ENCODE measurements at places on chromosomes 1 and 21.

GRCh38 chr1:145701306-145701862 lies 5.8 kb downstream of the PDZK1 start:
- DNase-seq, result no peak

DNA sequence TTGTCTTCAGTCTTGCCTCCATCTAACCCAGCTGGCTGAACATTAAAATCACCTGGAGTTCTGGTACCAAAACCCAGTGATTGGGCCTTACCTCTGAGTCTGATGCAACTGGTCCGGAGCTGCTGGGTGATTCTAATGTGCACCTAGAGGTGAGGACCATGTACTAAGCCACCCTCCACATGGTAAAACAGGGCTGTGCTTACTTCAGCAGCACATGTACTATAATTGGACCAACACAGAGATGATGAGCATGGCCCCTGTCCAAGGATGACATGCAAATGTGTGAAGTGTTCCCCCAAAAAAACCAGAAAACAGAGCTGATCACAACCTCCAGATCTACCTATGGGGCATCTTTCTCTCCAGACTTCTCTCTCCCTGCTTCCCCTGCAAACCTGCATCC lies 37.0 kb downstream of the ELK4 start:
- peak; percentile 45 for DNase-seq

DNA sequence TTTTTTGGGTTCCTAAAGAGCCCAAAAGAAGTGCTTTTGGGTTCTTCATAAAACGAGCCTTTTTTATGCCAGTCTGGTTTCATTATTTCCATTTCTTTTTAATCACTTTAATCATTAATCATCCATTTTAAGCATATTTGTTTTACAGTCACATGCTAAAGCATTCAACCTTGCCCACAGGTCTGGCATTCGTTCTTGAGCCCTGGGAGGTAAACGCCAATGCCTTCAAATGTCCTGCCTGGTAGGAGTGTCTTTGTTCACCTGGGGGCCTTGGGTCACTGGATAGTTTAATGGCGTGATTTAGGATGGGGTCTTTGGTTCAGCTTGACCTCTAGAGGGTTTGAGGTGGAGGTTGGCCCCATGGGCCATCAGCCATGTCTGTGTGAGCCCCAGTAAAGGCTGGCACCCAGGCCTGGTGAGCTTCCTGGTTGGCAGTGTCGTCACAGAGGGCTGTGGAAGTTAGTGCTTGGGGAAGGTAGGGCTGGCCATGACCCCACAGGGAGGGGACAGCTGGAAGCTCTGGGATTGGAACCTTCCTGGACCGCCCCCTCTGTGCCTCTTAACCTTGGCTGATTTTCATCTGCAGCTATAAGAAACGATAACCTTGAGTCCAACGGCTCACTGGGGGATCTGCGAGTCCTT lies 20.2 kb downstream of the C1orf174 start:
- no peak for DNase-seq

DNA sequence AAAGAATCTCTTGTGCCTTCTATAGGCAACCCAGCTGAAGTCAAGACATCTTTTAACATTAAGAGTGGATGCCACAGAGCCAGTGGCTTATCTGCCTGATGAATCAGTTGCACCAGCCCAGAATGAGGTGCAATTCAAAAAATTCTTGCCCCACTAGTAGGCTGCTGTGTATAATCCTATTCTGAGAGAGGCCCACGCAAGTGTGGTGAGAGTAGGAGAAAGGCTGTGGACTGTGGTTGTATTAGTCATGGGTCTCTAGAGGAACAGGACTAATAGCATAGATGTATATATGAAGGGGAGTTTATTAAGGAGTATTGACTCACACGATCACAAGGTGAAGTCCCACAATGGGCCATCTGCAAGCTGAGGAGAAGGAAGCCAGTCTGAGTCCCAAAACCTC lies 216.4 kb downstream of the LTN1 start:
- no peak for DNase-seq

DNA sequence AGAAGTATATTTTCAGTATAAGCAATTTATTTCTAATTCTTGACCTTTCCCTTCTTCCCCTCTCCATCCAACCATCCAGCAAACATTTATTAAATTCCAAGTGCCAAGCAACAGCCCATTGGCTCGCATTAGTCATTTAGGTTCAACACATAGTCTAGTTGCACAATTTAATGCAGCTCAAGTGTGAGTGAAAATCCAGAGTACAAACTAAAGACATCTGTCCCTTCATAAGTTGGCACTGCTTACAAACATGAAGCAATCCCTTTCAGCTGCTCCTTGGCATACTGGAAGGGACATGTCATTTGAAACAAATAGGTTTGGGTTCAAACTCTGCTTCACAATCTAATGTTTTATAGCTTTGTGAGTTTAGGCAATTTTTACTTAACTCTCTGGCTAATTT lies 10.7 kb downstream of the CASQ2 start:
- DNase-seq, result no peak

DNA sequence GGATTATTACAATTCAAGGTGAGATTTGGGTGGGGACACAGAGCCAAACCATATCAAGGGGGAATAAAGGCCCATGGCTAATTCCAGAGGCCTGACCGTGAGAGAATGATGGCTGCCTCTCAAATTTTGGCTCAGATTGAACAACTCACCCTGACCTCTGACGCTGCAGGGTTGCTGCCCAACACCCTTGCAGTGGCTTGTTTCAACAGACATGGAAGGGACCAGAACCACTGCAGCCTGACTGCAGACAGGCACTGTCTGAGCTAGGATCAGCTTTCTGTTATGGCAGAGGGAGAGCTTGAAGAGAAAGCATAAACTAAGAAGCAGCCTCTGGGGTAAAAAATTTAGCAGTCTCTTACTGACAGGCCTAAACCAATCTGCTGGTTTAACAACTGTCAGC lies 90.2 kb upstream of the GADD45A start:
- DNase-seq, result no peak

GRCh38 chr1:181541947-181542346 lies 58.6 kb downstream of the CACNA1E start:
- no peak for DNase-seq

GRCh38 chr1:66725885-66726665 lies 26.2 kb upstream of the DYNLT5 start:
- peak; percentile 59 for DNase-seq

- no peak for DNase-seq
Observed at GRCh38 chr1:938711-939489, 15.2 kb downstream of the SAMD11 start.

DNA sequence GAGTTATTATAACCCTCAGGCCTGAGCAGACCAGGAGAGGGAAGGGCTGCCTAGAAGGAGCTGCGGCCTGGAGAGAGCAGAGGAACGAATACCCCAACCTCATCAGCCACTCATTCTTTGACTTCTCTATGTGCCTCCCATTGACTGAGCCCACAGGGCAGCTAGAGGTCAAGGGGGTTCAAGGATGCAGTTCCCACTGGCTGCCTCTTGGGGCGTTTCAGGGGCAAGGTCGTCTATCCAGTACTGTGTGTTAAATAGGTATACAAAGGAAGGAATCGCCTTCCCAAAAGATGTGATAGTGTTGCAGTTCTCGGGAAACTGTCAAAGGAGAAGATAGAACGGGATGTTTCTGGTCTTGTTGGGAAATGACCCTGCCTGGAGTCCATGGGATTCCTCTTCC lies 250.6 kb downstream of the PRDM2 start:
- DNase-seq, result no peak

- no peak for DNase-seq
Observed at GRCh38 chr21:37529649-37530048, 163.1 kb downstream of the DYRK1A start.

DNA sequence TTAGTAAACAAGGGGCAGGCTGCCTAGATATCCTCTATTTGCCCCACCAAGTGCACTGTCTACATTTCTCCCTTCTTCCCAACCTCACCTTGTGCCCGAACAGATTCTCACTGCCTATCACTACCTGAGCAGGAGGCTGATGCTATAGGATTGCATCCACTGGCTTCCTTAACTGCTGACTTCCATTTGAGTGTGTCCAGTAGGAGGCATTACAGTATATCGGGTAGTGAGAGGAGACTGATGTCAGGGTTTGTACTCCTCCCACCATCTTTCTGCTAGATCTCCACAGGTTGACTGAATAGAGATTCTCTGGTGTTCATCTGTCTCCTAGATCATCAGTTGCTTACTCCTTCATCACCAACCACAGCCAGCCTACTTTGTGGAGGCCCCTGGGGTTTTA lies 796.3 kb downstream of the LRRIQ3 start:
- DNase-seq, result no peak

DNA sequence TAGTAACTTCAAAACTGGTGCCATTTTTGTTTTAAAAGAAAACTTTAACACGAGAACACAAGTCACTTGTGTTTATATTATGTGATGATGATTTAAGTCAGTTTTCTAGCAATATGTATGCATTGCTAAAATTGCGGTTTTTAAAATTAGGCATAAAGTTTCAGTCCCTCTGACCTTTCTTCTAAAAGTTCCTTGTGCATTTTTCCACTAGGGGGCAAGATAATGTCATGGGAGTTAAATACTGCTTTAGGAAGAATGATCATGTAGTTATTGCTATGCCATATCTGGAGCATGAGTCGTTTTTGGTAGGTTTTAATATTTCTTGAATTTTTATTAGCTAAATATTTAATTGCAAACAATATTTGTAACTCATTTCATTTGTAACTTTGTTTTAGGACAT lies 10.7 kb downstream of the CDC7 start:
- no peak for DNase-seq

- DNase-seq, result no peak
Observed at GRCh38 chr1:221759436-221759835, 17.5 kb upstream of the DUSP10 start.

DNA sequence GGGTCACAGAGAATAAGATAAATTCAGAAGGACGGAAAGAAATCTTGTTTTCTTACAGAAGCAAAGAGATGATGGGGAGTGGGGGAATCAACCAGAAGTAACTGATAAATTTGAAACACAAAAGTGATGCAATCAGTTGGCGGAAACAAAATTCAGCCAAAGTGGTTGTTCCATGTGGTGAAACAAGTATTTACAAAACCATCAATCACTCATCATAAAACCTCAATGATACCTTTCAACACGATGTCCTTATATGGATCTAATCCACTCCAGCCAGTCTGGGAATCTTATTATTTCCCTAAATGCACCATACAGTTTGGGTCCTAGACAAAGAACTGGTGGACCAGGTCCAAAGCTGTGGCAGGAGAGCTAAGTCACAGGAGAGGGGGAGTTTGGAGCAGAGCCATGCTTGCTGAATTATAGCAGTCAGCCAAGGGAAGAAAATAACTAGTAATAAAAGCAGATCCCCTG lies 303.8 kb upstream of the LRRC7 start:
- no peak for DNase-seq

DNA sequence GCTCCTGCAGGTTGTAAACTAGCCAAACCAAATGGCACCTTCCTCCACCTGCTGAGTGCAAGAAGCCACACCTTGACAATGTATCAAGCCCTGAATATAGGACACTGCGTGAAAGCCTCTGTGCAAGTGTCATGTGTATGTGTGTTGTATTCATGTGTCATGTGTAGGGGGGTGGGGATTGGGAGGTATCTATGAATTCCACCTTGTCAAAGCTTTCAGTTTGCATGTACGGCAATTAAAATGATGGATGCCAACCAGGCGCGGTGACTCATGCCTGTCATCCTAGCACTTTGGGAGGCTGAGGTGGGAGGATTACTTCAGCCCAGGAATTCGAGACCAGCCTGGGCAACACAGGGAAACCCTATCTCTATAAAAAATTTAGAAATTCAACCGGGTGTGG lies 19.8 kb downstream of the CD34 start:
- DNase-seq, result no peak

DNA sequence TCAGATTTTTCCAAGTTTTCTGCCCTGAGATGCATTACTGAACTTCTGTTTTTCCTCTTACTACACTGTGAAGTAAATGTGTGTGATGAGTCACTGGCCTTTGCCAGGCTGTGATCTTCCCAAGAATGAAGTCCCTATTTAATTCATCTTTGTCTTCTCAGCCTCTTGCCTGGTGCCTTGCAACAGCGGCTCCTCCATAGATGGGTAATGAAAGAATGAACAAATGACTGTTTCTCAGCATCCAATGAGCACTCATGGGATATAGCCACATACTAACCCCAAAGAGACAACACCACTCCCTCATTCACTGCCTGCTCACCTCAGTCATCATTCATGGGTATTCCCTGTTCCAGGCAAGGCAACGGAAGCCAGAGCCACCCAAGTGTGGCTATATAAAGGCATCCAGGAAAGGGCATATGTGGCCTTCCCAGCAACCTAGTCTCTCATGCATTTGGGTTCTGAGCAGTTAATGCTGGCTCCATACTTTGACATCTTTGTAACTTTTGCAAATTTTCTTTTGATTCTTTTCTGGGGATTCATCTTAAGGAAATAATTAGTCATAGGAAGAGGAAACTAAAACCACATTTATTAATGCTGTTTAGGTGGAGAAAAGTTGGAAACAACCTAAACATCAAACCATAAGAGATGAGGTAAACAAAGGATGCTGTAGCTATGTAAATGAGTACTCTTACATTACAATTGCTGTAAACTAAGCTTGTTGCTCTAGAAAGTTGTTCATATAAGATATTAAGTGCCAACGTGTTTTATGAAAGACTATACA lies 71.9 kb downstream of the HIVEP3 start:
- no peak for DNase-seq

- no peak for DNase-seq
Observed at GRCh38 chr1:172473302-172473701, 29.4 kb upstream of the PIGC start.

DNA sequence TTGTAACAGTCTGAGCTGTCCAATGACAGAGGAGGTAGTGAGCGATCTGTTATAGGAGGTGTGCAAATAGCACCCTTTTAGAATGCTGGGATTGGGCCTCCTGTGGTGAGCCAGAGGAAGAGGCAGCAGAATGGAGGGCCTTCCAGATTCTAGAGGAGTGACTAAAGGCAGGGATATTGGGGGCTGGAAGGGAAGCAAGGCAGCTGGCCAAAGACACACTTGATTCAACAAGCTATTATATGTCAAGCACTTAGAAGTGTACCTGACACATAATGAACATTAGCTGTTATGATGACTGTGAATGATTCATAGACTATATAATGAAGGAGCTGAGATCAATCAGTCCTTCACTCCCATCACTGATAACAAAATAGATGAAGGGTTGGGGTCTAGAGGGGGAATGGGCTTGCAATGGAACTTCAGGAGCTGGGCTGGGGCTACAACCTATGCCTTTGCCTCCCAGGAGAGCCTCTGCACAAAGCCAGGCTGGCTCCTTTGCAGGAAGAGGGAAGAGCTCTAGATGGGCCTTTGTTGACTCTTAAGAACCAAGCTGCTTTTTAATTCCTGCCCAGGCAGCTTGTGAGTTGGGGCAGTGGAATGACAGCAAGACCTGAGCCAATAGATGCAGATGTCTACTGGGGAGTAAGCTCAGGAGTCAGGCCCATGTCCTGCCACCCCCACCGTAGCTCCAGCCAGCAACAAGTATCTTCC lies 2.3 kb upstream of the MKNK1 start:
- no peak for DNase-seq

DNA sequence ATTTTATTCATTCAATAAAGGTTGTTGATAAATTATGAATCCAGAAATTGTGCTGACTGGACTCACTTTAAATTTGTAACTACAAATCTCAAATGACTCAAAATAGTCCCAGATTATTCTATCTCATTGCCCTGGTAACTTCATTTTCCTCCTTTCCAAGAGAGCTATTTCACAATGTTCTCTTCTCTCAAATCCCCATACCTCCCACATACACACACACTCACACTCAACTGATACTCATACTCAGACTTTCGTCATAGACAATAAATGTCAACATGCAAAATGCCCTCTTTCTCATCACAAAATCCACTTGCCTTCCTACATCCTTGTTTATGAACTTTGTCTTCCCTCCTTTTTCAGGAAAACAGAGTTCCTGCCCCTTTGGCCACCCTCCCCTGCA lies 33.3 kb downstream of the EXTL2 start:
- DNase-seq, result no peak

- DNase-seq, result peak; percentile 1
Observed at GRCh38 chr21:38916214-38916964, 110.7 kb downstream of the ETS2 start.
